CD4-positive, alpha-beta T cell treated with Interleukin-12 subunit alpha and Interleukin-12 subunit beta, for 1 hour (primary cell): ENCODE measurements at places on chromosomes 6 and 20.

DNA sequence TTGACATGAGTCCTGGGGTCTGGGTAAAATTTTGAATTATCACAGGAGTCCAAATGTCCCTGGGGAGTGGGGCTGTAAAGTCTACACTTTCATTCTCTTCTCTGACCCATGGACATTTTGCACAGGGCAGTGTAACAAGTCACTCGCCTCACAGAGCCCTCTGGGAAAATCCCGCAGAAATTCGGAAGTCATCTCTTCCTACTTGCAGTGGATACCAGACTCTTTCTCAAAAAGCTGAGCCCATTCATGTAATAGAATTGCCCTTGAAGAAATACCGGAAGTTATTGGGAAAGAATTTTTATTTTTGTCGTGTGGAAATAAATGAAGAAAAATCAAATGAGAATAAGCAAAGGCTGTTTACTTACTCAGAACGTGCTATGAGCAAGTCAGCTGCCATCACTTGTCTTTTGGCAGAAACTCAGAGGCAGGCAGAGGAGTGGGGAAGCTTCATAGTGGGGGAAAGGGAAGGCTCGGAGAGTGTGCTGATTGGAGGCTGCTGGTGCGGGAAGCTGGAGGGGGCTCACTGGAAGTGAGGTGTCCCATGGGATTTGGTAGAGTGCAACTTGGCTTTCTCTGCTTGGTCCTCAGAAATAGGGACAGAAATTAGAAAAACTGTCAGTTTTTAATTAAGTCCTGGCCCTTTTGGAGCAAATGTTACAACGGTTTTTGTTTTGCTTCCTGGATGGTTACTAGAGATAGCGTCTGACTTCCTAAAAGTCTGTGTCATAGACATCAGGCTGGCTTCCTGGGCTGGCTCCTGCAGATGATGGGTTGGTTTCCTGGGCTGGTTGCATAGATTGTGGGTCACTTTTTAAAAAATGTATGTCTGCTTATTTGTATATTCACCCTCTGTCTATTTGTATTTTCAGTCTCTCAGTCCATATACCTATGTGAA, 79.8 kb upstream of the EEF1E1 start:
- DNase-seq: no peak

GRCh38 chr20:46661659-46662058, 10.4 kb upstream of the SLC13A3 start:
- DNase-seq: no peak

GRCh38 chr20:44211177-44212039, 837 bp upstream of the OSER1 start:
- DNase-seq: no peak

- no peak for DNase-seq
Measured at GRCh38 chr20:5128886-5129285, 2.1 kb downstream of the CDS2 start.

DNA sequence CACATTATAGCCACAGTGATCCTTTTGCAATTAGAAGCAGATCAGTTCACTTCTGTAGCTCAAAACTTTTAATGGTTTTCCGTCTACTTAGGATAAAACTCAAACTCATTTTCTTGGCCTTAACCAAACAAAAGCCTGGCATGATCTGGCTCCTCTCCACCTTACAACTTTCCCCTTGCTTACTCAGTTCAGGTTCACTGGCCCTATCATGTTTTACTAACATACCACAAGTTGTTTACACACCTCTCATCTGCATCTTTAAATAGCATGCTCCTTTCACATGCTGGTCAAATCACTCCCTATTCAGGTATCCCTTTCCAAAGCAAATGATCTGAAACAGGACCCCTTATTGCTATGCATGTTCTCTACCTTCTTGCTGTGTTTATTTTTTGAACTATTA, 191.4 kb upstream of the FAM83B start:
- DNase-seq: no peak

DNA sequence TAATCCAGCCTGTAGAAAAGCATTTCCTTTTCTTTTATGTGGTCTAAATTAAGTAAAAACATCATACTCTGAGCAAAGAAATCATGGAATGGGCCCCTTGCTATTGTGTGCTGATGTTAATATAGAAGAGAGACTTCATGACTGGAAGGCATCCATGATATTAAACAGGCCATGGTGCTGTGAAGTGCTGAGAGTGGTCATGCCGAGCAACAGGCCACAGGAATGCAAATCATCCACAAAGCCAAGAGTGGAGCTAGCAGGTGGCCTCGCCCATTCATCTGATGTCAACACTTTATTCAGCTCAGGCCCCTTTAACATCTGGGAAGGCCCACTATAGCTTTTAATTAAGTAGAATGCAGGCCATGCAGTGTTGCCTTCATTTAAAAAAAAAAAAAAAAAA, 115.2 kb upstream of the HMGCLL1 start:
- no peak for DNase-seq

GRCh38 chr6:996271-996852, 303.4 kb upstream of the EXOC2 start:
- no peak for DNase-seq

GRCh38 chr6:170233286-170234205, 57.3 kb downstream of the DLL1 start:
- no peak for DNase-seq

DNA sequence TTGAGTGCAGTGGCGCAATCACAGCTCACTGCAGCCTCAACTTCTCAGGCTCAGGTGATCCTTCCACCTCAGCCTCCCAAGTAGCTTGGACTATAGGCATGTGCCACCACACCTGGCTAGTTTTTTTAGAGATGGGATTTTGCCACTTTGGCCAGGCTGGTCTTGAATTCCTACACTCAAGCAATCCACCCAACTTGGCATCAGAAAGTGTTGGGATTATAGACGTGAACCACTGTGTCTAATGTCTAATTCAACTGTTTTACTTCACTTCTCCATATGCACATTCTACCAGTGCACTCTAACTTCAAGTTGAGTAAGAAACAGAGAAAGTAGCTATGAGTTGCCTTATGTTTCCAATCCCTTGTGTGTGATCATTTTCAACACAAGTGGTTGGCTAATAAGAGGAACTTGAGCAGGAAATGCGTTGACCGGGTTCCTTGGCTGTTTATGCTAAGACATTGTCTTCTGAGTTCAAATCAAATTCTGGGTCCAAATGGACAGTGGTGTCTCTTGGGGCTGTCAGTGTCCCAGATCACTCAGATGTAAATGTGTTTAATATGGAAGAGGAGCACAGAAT, 23.9 kb downstream of the ZNF337 start:
- no peak for DNase-seq

DNA sequence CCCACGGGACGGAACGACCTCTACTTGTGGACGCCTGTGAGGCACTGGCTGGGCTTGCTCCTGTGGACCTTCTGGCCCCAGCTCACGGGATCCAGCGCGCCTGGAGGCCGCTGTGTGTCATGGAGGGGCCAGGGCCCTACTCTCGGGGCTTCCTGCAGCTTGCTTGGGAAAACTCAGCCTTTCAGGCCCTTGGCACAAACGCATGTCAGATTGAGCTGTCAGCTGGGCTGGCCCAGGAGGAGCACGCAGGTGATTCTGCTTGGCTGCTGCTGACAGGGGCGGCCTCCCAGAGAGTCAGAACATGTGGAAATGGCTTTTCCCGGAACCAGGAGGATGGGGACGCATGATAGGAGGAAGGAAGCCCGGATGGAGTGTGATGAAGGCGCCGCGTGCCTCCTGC, 39.7 kb downstream of the TMEM181 start:
- DNase-seq: no peak

DNA sequence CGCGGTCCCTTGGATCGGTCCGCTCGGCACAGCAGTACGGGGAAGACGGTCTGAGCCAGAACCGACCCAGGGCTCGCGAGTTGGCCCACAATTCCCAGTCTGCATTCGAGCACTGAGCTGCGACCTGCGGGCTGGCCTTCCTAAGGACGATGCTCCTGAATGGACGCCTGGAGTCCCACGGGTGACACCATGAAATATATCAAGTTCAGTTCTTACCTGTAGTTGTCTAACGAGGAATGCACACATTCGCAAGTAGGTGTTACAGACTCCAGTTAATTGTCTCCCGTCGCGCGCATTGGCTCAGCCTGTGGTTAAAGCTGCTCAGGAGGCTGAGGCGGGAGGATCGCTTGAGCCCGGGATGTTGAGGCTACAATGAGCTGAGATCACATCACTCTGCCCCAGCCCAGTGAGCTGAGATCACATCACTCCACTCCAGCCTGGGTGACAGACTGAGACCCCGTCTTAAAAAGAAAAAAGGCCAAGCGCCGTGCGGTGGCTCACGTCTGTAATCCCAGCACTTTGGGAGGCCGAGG, 802 bp downstream of the PEX7 start:
- peak; percentile 8 for DNase-seq

DNA sequence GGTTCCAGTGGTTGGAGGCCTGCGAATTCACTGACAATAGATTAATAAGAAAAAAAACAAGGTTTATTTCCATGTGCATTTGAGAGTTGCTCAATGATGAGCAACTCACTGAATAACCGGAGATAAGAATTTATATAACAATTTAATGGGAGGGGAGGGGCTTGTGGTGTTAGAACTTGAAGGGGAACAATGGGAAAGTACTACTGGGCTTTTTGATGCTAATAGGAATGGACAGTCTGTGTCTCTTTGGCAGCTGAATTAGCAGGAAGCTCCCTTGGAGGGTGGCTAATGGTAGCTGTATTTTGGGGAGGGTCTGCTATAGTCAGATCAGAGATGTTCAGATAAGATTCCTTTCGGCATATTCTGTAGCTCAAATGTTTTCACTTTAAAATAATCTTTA, 62.4 kb upstream of the GMDS start:
- DNase-seq: no peak

- no peak for DNase-seq
Measured at GRCh38 chr6:13098006-13098405, 230.3 kb downstream of the TBC1D7 start.

DNA sequence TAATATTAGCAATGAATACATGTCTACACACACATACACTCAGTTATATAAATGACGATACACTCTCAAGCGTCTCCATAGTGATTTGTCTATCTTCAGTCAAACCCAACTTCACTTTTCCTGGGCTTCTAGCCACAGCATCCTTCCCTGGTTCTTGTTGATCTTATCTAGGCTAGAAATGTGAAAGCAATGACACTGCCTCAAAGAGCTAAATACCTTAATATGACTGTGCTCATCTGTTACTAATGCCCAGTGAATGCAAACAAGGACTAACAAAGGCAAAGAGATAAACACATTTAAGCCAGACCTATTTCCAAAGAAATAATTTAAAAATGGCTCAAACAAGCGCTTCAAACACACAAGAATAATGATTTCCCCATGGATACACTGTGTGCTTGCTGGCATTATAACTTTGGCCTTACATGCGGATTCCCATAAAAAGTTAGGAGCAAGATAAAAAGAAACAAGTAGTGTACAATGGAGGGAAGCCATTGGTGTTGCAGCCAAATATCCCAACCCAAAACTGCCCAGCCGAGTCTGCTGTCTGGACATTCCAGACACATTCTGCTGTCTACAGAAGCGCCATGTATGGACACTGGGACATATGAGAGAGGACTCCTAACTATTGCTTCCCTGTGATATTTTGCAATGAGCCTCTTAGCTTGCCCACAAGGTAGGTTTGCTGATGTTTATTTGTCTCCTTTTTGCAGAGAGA, 19.5 kb upstream of the DAAM2 start:
- DNase-seq: no peak

- no peak for DNase-seq
Measured at GRCh38 chr6:119162134-119162775, 83.8 kb upstream of the FAM184A start.

GRCh38 chr20:33688938-33689424, 2.8 kb upstream of the E2F1 start:
- no peak for DNase-seq

DNA sequence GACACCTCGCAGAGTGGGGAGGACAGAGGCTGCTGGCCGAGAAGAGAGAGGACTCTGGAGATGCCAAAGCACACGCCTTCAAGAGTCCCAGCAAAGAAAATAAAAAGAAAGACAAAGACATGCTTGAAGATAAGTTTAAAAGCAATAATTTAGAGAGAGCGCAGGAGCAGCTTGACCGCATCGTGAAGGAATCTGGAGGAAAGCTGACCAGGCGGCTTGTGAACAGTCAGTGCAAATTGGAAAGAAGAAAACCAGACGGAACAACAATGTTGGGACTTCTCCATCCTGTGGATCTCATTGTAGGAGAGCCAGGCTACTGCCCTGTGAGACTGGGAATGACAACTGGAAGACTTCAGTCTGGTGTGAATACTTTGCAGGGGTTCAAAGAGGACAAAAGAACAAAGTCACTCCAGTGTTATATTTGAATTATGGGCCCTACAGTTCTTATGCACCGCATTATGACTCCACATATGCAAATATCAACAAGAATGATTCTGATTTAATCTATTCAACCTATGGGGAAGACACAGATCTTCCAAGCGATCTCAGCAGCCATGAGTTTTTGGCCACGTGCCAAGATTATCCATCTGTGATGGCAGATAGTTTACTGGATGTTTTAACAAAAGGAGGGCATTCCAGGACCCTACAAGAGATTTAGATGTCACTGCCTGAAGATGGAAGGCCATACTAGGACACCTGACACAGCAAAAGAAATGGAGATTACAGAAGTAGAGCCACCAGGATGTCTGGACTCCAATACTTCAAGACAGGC, 52.2 kb downstream of the REV3L start:
- DNase-seq: no peak

- DNase-seq: no peak
Measured at GRCh38 chr6:100886076-100886475, 4.9 kb upstream of the ASCC3 start.

GRCh38 chr20:62555642-62556420, 80.0 kb upstream of the GATA5 start:
- DNase-seq: no peak

DNA sequence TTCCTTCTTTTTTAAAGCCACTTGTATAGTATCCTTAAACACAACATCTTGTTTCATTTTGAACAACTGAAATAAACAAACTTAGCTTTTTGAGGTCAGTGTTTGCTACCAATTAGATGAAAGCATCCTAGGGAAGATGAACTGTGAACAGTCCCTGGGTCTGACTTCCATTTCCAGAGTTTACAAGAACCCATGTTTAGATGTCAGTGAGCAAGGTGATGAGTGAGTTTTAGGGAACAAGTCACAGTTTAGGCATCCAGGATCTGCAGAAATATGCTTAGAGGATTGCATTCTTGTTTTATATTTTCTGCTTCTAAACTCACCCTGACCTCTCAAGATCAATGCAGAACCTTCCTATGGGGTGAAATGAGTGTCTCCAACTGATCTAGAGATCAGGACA, 3.0 kb downstream of the ZC2HC1B start:
- DNase-seq: no peak

GRCh38 chr6:137856138-137856898, 10.7 kb upstream of the TNFAIP3 start:
- DNase-seq: no peak

DNA sequence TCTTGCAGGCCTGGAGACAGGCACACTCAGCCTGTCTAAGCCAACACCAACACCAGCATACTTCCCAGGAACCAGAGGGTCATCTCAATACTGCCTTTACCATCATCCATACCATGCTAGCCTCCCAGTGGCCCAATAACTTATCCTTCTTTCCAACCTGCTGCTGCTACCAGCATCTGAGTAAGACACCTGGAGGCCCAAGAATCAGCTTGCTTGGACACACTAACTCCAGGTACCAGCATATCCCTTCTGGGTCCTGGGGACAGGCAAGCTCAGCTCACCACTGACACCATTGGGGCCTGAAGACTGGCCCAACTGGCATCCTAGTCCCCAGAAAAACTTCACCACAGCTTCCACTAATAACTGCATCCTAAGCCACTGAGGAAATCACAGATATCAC, 205.3 kb downstream of the CD109 start:
- no peak for DNase-seq
